ENCODE measurements at places on chromosomes 11 and 22.

DNA sequence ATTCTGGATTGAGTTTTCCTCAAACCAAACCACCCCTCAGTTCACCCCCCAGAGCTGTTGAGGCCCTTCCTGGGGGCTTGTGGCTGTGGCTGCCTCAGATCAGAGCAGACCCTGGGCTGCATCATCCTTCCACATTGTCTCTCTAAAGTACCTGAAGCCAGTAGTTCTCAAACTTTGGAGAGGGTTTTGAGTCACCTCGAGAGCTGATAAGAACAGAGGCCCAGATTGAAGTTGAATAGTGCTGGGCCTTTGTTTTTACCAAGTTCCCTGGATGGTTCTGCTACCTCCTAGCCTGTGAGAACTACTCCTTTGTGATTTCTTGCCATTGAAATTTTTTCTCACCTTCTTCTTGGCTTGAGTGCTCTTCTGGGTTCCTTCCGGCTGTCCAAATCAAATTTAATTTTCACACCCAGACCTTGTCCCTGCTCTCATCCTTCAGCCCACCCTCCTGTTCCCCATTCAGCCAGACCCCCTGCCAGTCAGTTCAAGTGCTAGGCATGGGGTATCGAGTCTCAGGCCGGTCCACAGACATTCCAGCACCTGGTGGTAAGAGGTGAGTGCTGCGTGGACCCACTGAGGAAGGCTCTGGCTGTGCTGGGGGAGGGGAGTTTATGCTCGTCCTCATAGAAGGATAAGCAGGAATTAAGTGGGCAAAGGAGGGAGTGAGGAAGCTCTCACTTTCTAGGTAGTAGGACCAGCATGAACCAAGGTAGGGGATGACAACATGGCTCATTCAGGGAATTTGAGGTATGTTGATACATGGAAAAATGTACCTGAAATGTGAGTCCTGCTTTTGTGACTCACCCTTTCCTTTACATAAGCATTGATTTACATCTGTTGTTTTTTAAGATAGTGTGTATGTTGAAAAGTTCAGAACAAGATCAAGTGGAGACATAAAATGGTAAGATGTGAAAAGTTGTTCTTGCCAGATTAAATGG lies 116.5 kb downstream of the PTPRJ start:
- no peak for DNase-seq

GRCh38 chr22:46578251-46578823 lies 40.9 kb upstream of the CELSR1 start:
- no peak for DNase-seq

DNA sequence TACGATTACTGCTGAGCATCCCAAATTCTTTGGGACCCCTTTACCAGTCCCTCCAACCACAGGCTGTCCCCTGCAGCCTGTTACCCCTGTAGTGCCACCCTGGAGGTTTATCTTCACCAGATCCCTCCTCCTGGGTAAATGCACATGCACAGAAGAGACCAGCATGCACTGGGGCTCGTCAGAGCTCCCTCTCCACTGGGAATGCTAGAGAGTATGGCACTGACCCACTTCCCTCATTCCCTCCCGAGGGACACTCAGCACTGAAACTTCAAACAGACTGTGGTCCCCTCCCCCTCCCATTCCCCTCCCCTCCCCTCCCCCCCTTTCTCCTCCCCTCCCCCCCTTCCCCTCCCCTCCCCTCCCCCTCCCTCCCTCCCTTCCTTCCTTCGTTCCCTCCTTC lies 49.1 kb downstream of the C11orf91 start:
- DNase-seq: no peak

- no peak for DNase-seq
Measured at GRCh38 chr11:133905677-133906156, 51.1 kb downstream of the IGSF9B start.

DNA sequence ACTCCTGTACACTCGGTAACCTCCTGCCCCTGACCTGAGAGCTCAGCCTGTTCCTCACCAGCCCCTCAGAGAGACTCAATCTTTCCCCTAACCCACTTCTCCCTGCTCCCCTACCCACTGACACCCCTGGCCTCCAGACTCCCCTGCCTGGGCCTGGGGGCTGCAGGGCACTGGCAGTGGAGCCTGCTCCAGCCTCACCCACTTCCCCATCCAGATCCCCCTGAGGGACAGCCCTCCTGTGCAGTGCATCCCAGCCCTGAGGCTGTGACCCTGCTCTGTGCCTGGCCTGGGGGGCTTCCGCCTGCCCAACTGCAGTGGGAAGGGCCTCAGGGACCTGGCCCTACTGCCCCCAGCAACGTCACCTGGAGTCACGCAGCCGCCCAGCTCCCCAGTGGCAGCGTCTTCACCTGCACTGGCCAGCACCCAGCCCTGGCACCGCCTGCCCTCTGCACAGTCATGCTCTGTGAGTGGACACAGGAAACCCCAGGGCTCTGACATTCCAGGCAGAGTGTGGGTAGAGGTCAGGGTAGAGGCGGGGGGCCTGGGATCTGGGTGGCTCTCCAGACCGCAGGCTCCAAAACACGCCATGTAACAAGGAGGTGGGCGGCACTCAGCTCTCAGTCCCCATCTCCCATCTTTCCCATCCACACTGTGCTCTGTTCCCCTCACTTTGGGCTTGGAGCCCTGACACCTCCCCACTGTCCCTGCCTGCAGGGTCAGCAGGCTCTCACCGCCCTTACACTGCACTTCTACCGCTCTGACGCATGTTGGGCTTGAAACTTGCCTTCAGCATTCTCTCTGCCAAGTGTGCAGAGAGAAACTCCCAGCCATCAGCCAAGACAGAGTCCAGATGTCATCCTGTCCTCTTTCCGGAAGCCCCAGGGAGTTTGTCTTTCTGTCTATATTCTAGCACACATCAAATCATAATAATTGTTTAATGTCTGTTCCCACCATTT lies 5.1 kb downstream of the VSIG10L2 start:
- DNase-seq: no peak

DNA sequence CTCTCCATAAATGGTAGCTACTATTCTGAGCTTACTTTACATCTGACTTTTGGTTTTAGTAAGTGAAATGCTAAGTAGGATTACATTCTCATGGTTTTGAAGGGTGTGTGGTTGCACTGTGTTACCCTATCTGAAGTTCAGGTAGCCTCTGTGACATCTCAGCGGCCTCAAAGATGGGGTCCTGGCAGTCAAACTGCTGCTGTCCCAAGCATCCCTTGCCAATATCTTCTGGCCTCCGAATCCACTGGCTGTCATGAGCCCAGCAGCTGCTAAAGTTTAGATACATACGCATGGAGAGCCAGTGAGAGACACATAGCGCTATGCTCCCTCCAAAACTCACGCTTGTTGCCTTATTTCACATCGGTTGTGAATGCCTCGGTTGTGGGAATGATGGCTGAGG lies 34.9 kb downstream of the UBASH3B start:
- no peak for DNase-seq

DNA sequence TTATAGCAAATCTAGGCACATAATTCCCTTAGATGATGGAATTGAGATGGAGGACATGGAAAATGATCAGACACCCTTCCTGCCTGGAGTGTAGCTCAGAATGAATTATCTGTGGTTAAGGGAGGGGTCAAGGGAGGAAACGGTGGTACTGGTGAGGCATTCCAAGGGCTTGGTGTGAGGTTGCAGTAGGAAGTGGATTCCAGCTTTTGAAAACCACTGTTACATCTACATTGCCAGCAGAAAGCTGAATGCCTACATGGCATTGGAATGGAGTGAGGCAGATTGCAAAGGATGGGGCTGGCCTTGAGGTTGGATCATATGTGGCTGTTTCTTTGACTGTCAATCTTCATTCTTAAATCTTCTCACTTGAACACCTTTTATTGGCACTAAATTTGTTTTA lies 684.4 kb downstream of the NTM start:
- no peak for DNase-seq

- DNase-seq: no peak
Measured at GRCh38 chr11:7927635-7928034, 3.4 kb downstream of the OR10A6 start.

GRCh38 chr11:24685821-24686220 lies 189.0 kb downstream of the LUZP2 start:
- no peak for DNase-seq

DNA sequence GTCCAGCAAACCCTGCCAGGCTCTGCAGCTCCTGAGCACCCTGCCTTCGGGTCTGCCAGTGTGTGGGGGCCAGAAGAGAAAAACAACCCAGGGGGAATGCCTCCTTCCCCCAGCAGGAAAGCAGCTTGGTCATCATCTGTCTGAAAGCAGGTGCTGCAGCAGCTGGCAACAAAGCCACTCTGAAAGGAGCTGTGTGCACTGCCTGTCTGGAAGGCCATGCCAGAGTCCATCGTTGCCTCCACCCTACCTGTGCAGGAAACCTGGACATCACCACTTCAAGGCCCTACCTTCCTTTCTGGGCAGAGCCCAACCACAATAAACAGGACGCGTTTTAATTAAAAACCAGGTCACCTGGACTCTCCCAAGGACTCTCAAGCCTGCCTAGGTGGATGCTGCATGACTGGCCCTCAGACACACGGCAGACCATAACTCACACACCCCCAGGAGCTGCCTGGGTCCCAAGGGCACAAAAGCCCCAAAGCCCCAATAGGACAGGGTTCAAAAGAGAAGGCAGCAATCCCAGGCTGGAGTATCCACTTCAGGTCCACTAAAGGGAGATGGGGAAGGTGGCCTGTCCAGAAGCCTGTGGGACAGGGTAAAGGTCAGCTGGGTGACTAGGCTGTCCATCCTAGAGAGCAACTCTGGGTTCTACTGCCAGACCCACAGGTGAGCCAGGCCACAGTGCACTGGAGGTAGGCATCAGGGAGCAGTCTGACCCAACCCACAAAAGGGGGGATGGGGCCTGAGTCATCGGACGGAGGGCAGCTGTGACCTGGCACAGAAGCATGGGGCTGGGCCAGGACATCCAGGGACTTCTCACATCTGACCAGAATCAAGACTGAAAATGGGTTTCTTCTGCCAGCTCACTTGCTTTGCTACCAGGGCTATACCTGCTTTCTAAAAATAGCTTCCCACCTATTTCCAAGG lies 6.1 kb downstream of the GNB1L start:
- DNase-seq: no peak

- no peak for DNase-seq
Measured at GRCh38 chr11:70942593-70942992, 309.8 kb downstream of the SHANK2 start.

DNA sequence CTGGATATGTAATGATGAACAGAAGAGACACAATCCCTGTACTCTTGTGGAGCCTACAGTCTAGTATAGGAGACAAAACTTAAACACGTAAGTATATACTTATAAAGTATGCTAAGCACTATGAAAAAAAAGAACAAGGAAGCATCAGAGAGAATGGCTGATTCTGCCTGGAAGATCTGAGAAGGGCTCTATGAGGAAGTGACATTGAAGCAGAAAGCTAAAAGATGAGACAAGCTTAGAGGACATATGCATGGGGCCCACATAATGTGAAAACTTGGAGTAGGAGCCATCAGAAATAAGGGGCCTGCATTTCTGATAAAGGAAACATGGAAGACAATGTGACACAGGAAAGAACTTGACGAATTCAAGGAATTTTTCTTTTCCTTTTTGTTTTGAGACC lies 16.6 kb downstream of the SAA1 start:
- DNase-seq: no peak

DNA sequence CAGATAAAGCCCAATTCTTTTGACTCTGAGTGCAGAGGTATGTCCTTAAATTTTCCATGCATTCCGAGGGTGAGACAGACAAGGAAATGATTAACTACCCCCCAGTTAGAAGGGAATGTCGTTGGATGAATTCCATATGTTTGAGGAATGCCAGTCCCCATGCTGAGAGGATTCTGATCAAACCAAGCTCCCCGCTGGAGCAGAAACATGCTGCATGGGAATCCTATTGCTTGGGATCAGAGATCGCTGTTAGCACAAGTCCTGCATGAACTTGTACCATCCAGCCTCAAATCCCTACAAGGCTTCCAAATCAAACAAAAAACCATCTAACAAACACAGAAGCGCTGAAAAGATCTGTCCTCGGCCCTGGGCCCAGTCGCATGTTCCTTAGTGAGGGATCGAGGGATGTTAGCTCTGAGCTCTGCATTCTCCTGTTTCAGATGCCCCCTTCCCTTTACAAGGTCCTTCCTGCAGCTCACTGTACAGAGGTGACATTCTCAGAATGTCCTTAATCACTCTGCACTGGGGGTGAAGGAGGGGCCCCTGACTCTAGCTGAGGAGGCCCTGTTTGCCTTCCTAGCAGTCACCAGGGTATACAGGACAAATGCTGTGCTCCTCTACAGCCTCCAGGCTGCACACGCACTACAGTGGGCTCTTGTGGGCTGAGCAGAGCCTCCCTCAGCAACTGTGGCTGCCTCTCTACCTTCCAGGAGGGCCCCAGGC lies 353.4 kb downstream of the TENM4 start:
- no peak for DNase-seq

DNA sequence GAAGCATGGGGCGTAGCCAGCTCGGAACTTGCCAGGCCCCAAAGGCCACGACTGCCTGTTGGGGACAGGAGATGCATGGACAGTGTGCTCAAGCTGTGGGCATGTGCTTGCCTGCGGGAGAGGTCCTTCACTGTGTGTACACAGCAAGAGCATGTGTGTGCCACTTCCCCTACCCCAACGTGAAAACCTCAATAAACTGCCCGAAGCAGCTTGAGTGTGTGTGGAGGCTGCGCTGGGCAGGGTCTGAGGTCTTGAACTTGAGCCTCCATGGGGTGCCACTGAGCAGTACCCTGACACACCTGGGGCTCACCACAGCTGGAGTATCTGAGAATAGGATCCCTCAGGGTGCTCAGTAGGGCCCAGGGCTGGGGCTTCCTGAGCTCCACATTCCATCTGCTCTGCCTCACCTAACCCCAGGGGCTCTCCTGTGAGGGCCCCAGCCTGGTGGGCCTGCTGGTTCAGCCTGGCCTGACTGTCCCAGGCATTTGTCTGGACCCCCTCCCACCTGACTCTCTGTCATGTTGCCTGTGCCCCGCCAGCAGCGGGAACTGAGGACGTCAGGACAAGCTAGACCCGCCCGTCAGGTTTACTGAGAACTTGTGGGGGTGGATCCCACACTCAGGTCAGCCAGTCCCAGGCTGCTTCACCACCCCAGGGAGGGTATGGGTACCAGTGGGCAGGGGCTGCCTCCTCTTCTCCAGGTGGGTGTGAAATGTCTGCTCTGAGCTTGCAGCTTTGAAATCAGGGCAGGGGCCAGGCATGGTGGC lies 3.2 kb downstream of the RASSF7 start:
- DNase-seq: no peak

- DNase-seq: no peak
Measured at GRCh38 chr22:49052560-49052959, 775.1 kb downstream of the BRD1 start.

DNA sequence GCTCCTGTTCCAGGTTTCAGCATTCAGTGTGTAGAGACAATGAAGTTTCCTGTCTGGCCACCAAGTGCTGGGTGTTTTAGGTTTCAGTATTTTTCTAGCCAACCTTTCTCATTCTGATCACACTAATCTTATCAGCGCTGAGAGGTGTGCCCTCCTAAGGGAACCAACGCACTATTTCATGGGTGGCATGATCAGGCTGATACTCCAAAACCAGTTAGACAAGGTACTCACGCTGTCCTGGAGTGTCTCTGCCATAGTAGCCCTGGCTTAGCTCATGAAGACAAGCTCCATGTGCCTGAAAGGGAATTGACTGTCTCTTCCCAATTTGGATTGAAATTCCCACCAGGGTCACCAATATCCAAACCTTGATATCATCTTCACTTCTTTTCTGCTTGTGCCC lies 8.0 kb upstream of the RAB38 start:
- DNase-seq: no peak

Data from CD8-positive, alpha-beta T cell (primary cell).